ENCODE measurements at places on chromosomes 2 and 18. TPM values are rescaled to one million over a fixed set of nuclear protein-coding genes. Genes with fewer than 3 reads are reported as not detected.

MROH2A gene
- total RNA-seq, result not detected

SULT1C2 gene
- 0.28 TPM for total RNA-seq

HDLBP gene
- 1,131 TPM for total RNA-seq

GRHL1 gene
- total RNA-seq, result 0.31 TPM

RAPH1 gene
- total RNA-seq, result 58.9 TPM

MATN3 gene
- total RNA-seq, result 17.0 TPM

Measured in chondrocyte (in vitro differentiated cells).